AG08396 (cell line): ENCODE measurements at places on chromosomes 4 and X.

GRCh38 chr4:8556341-8557150 lies 23.6 kb upstream of the GPR78 start:
- no peak for DNase-seq

- DNase-seq, result no peak
These were observed 857.9 kb upstream of the HTR2C start for GRCh38 chrX:113726009-113726408.

GRCh38 chr4:2867758-2868491 lies 24.3 kb downstream of the ADD1 start:
- peak; percentile 33 for DNase-seq

DNA sequence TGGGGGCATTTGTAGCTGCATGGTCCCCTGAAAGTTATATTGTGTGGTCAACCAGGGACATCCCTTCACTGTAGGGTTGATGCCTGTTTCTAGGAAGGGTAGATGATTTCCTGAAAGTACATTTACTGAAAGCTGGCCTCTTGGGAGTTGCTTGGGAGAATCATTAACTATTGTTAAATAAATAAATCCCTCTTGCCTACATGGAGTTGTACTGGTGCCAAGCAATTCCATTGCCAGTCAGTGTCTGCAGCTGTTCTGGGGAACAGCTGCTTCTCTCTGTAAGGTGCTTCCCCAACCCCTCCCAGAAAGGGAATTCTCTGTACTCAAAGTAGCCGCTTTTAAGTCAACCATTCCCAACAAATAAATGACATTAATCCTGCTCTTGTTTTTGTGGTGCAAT lies 51.1 kb downstream of the C4orf51 start:
- no peak for DNase-seq

GRCh38 chr4:61727286-61727685 lies 527.2 kb downstream of the ADGRL3 start:
- DNase-seq, result no peak

DNA sequence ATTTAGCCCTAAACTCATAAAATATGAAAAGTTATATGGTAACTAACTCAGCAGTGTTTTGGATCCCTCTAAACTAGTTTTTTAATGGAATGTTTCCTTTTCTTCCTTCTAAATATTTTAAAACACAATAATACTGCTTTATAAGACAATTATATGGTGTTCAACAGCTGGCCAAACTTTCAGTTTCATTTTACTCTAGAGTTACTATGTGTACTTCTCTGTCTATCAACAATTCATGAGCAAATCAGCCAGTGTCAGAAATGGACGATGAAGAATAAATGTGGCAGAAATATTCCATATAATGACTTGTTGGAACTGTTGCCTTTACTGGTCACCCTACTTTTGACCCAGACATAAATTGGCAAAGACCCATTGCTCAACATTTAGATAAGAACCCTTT lies 64.8 kb upstream of the CXXC4 start:
- no peak for DNase-seq

DNA sequence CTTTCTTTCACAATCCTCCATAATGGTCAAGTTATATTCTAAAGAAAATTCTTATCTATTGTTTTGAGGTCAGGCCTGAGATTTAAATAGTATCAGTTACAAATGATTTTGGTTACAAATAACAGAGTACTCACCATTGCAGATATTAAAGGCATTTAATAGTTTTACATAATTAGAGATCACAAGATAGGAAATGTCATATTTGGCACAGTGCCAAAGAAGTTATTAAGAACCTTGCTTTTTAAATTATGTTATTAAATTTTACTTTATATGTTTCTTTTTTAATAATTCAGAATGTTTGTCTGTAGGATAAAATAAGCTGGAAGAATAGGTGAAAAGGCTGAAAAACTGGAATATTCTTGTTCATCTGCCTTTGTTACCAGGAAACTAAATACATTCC lies 1174.7 kb downstream of the PCDH18 start:
- no peak for DNase-seq

DNA sequence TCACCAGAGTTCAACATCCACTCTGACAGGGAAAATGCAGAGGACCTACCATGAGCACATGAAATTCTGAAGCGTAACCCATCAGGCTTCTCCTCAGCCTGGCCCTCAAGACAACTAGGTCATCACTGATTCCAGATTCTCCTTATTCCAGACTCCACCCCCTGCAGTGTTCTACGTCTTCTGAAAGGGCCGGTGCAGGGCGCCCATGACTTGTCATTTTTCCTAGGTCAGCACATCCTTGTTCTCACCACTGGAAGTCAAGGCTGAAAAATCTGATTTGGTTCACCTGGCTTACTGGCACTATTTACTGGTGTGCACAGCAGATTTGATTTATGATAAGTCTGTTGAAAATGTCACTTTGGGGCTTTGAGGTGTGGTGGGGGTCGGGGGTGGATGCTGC lies 140.9 kb upstream of the KLF3 start:
- DNase-seq, result no peak

- no peak for DNase-seq
These were observed 304.1 kb upstream of the HAND2 start for GRCh38 chr4:173834151-173834550.

DNA sequence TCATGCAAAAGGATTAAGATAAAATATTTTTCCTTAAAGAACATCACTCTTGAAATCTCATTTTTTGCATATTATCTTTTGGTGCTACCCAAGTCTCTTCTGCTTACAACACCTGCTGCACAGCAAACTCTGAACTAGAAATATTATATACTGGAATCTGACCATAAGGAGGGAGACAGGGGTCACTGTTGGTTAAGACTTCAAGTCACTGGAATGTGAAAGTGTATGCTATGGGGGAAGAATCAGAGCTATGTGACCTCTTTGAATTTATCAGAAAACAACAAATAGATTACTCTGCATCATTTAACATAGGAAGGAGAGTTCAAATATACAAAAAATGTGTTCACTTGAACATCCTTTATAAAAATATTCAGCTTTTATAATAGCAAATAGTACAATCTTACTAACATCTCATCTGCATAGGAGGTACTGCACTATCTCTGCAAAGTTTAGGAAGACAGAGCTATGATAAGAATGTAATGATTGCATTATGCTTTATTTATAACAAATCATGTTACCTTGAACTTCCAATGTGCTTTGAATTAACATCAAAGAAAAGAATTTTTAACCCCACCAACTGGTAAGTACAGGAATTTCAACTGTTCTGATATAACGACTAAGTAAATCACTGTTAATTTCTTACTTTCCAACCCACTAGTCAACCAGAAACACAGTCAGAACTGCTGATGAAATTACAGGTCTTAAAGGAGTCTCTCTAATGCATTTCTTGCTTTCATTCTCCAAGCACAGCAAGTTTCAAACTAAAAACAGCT lies 69.8 kb downstream of the ZNF827 start:
- no peak for DNase-seq

- no peak for DNase-seq
These were observed 34.5 kb upstream of the WAS start for GRCh38 chrX:48649102-48649501.

DNA sequence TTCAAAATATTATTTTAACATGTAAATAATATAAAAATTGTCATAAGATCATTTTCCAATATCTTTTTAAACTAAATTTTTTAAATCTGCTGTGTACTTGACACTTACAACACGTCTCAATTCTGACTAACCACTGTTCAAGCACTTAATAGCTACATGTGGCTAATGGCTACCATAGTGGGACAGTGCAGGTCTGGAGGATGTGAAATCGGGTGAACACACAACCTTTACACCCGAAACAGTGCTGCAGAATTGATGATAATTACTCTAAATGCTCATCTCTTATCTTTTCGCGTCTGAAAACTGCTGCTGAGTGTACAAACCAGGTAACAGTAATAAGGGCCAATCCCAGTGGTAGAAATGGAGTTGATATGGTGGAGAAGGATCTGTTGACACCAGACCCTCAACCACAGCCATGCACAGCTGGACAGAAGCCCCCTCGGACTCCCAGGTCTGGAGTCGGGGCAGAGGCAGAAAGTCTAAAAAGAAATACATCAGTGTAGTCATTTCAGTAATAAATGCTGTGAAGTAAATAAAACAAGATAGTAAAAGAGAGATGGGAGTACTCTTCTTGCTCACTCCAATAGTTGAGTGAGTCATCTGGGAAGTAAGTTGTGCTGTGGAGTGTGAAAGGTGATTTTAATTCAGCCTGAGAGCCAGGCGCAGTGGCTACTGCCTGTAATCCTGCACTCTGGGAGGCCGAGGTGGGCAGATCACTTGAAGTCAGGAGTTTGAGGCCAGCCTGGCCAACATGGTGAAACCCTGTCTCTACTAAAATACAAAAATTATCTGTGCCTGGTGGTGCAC lies 150.0 kb downstream of the CBR4 start:
- no peak for DNase-seq

DNA sequence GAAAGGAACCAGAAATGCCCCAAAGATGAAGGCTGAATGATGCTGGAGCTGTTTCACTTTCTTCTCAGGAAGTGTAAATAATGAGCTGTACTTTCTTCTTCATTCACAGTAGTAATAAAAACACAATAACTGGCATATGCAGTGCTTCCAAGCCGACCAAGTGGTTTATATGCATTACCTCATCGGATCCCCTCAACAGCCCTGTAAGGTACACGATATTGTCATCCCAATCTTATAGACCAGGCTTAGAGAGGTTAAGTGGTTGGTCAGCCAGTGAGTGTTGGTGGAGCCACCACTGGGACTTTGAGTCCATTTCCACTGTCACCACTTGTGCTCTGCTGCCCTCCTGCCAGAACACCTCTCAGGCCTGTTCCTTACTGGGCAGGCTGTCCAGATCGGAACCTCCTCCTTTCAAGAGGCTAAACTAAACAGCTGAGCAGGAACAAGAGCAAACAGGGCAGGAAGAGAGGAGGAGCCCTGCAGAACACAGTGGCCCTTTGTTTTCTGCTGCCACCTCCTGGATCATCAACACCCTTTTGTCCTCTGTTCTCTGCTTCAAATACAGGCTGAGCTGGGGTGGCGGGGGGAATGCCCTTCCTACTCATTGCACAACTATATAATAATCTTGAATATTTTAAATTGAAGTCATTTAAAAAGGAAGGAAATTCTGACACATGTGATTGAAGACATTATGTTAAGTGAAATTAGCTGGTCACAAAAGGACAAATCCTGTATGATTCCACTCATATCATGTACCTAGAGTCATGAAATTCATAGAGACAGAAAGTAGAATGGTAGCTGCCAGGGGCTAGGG lies 112.5 kb upstream of the ATP6AP2 start:
- DNase-seq, result peak; percentile 24

DNA sequence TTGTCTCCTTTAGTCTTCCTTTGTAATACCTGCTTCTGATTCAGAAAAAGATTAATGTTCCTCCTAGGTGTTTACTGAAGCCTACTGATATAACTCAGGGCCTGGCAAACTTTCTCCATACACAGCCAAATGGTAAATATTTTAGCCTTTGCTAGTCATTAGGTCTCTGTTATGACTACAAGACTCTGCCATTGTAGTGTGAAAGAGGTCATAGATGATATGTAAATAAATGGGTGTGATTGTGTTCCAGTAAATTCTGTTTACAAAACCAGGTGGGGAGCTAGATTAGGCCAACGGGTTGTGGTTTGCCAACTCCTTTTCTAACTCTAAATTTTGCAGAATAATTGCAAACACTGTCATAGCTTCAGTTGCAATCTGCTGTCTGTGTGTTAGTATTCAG lies 568.1 kb upstream of the GNPDA2 start:
- no peak for DNase-seq

DNA sequence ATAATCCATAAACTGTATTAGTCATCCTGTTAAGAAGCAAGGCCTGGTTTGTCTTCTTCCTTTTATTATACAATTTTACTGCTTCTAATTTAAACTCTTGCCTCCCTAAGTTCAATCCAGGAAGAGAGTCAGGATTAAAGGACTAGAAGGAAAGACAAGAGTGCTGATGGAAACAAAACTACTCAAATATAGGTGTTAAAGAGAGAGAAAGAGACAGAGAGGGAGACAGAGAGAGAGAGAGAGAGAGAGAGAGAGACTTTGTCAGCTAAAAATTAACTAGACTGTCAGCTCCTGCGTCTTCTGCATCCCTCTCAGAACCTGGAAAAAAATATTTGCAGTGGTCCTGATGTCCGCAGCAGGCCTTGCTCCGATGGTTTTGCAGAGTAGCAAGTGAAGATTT lies 13.5 kb upstream of the FGG start:
- no peak for DNase-seq

DNA sequence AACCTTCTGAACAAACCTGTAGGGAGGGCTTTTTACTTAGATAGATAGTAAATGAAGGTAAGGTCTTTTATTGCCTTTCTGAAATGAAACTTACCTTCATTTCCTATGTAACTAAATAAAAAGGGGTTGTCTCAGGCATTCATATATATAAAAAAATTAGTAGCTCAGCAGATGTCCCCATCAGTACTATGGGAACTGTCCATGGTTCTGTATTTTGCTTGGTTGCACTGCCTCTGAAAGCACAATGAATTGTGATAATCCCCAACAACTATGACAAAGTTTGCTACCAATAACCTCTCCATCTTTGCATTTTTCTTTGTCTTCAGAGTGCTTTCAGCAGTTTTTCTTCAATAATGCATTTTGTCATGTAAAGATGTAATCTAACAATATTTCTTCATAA lies 222.4 kb downstream of the SLIT2 start:
- DNase-seq, result peak; percentile 11

DNA sequence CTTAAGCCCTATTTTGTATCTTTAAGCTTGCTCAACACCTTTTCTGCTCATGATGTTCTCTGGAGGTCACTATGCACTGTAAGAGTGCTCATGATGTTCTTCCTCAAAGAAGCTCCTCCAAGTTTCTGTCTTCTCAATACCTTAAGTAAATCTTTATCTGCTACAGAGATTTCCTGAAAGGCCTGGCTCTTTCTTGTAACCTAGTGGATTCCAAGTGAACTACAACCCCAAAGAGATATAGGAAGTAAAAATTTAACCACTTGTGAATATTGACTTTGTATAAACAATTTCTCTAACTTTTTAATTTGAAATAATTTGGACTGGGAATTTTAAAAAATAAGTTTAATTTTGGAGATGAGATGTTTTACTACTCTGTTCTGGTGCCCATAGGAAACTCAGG lies 39.3 kb upstream of the XK start:
- no peak for DNase-seq

GRCh38 chrX:3748052-3748559 lies 34.7 kb upstream of the PRKX start:
- DNase-seq, result no peak

GRCh38 chr4:125703443-125703842 lies 388.7 kb downstream of the FAT4 start:
- no peak for DNase-seq

DNA sequence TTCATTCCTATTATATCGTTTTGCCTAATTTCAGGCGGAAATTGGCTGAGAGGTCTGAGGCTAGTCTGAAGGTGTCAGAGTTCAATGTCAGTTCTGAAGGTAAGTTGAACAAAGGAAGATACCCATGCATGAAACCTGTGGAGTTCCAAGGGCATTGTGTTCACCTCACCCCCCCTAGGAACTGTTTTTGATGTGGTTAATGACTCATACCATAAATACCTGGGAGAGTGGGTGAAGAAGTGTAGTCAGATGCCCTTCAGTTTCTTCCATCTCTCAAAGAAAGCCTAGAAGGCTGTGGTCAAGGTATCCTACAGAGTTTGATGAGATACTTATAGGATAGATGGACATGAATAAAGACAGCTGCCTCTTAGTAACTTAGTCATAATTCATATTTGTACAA lies 2.7 kb downstream of the UTP14A start:
- DNase-seq, result no peak

- DNase-seq, result no peak
These were observed 2304.0 kb downstream of the ARAP2 start for GRCh38 chr4:33940281-33940680.
